ENCODE measurements at places on chromosomes 4 and X.

DNA sequence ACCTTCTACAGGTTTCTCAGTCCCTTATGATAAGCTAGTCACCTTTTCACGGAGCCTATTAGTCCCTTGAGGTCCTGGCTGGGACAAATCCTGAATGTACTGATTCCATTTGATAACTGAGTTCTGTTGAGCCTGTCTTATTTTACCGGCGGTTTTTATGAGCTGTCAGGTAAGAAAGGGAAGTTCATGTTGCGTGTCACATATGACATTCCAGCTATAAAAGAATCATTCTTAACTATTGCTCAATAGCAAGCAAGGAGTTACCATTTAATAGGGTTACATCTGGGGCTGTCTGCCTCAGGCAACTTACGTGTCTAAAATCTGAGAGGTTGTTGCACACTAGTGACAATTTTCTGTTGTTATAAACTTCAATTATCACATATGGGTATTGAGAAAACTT, 394.6 kb downstream of the TECRL start:
- DNase-seq, result no peak

GRCh38 chrX:39705290-39705689, 392.5 kb downstream of the BCOR start:
- DNase-seq, result no peak

DNA sequence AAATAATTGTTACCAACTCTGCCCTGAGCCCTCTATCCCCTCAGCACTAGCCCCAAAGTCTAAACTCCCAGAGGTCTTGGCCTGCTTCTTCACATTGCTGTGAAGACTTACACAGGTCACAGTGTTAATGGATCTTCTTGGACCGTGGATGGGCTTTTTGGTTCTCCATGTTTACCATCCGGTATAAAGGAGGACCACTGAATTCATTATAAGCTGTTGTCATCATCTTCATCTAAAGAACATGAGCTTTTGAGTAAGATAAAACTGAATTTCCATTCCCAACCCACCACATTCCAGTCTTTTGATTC, 8.5 kb downstream of the NUDT11 start:
- no peak for DNase-seq

GRCh38 chrX:87901060-87901459, 383.5 kb downstream of the KLHL4 start:
- DNase-seq, result no peak

GRCh38 chrX:38293741-38294140, 33.6 kb downstream of the RPGR start:
- no peak for DNase-seq

- DNase-seq, result no peak
These were observed 59.3 kb upstream of the HS3ST1 start for GRCh38 chr4:11487868-11488544.

GRCh38 chrX:15812192-15812938, 22.1 kb downstream of the ZRSR2 start:
- no peak for DNase-seq

DNA sequence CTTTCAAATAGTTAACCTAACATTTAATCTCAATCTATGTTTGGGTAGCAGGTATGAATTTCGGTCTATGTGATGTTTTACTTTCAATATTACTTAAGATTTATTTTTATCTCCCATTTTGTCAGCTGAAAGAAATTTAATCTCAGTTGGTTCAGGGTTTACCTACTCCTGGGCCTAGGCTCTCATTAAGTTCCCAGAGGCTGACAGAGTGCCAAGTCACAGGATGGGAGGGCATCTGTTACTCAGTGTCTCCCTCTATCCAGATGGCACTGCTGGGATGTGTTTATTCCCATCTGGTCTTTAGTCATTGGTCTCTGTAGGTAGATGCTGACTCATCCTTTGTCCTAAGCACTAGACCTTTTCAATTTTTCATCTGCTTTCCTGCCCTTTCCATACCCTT, 129.4 kb upstream of the ARSJ start:
- DNase-seq, result no peak

GRCh38 chr4:54971474-54971950, 153.9 kb downstream of the KDR start:
- DNase-seq, result no peak

DNA sequence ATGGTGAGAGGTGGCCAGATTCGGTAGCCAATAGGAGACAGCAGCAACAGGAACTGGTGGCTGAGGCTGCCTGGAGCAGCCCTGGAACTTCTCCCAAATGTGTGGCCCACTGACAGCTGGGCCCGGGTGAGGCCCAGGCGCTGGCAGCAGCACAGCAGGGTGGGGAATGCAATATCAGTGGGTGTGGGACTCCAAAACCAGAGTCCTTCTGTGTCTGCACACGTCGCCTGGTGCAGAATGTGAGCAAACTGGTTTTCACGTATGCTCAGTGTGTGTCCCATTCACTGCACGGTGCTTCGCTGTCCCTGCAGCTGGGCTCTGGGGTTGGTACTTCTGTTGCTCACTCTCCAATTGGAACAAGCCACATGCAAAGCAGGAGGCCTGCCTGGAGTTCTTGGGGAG, 14.4 kb upstream of the CENPU start:
- DNase-seq, result no peak

DNA sequence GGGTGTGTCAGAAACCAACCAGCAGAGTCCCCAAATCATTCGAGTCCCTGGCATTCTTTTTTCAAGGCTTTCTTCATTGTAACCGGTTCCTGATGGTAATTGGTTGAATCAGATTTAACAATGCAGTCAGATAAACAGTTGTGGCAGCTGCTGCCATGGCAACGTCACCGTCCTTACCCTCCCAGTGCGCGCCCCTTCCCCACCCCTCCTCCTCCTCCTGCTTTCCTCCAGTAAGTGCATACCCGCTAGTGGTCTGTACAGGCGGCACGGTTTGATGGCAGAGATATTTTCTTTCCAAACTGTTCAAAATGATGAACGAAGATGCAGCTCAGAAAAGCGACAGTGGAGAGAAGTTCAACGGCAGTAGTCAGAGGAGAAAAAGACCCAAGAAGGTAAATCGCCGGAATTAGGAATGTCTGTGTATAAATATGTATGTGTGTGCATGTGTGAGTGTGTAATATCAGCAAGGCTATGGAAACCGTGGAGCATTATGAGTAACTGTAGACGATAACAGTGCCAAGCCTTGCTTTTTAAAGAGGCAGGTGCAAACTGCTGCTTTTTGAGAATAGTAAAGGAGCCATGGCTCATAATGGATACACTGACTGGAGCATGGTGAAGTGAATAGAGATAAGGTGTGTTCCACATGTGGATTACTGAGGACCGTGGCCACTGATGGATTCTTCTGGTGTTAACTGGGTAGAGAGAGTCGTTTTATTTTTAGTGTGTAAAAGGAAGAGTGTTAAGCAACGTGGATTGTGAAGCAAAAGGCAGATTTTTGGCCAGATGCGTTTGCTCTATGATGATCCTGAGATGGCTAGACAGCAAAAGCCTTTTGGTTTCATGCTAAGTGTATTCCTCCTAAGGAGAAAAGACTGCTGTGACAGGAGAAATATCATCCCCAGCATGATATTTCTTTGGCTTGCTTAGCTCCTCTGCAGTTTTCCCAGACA, at the start of gene ANK2:
ANK2 (plus strand) TSS at position 233 of the 950 bp plus-strand sequence; CDS start at position 309, 76 bp downstream.
- no peak for DNase-seq

DNA sequence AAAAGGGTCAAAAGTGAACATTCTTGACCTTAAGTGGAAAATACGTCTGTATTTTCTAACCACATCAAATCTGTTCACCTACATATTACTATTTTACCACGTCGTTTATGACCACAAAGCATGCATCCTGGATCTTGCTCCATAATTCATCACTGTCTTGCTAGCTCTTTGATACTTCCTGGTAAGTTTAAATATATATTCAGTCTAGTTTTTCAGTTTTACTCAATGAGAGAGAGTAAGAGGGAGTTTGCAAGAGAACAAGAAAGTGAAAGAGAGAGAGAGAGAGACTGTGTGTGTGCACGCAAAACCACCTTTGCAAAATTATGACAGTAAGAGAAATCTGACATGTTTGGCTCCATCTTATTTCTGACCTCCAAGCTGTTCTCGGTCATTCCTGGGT, 173.7 kb upstream of the GALNTL6 start:
- DNase-seq, result no peak

- no peak for DNase-seq
These were observed 76.8 kb upstream of the DDX53 start for GRCh38 chrX:22922961-22923360.

- DNase-seq, result no peak
These were observed 726.1 kb upstream of the GALNTL6 start for GRCh38 chr4:171087089-171087488.

GRCh38 chrX:50718776-50719175, 95.2 kb downstream of the SHROOM4 start:
- DNase-seq, result no peak

- DNase-seq, result no peak
These were observed 64.5 kb downstream of the ARL9 start for GRCh38 chr4:56570041-56570440.

DNA sequence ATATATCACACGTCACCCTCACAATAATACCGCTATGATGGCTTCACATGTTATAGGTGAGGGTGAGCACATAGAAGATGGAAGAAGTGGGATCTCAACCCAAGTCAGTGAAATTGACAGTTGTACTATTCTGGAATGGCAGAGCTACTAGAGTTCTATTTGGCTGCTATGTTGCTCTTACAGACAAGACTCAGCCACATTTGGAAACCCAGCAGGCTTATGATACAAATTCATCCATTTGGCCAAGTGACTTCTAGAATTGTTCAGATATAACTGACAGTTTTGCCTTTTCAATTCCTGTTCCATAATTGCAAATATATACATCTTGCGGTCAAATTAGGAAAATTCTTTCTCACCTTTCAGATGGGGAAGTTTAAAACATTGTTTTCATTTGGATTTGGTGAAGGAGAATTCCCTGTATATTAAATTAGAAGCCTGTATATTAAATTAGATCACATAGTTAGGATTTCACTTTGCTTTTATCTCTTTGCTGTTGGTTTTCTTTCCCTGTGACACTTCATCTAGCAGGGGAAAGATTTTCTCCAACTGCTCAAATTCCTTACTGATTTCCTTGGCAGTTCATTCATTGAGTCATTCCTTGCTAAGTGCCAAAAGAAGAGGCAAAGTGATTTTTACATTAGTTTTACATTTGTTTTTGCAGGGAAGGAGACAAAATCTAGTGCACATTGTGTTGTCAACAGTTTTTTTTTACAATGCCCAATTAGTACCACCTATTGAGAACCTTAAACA, 120.6 kb upstream of the TBC1D9 start:
- no peak for DNase-seq

- DNase-seq, result no peak
These were observed 123.6 kb upstream of the TET2 start for GRCh38 chr4:105022811-105023667.
